ENCODE measurements at places on chromosomes 13 and 19. TPM values are rescaled to one million over a fixed set of nuclear protein-coding genes. Genes with fewer than 3 reads are reported as not detected.

The PABPC3 gene
- under 0.01 TPM for total RNA-seq

The C19orf38 gene
- total RNA-seq, result not detected

The CYP2S1 gene
- total RNA-seq, result under 0.01 TPM

The PALM gene
- total RNA-seq, result 6.3 TPM

The TSSK6 gene
- 0.35 TPM for total RNA-seq

All from myometrial cell (primary cell).